ENCODE measurements at places on chromosomes 1 and 21.
A peak's percentile ranks its signal among the peaks of the same experiment; 100 is the strongest.

DNA sequence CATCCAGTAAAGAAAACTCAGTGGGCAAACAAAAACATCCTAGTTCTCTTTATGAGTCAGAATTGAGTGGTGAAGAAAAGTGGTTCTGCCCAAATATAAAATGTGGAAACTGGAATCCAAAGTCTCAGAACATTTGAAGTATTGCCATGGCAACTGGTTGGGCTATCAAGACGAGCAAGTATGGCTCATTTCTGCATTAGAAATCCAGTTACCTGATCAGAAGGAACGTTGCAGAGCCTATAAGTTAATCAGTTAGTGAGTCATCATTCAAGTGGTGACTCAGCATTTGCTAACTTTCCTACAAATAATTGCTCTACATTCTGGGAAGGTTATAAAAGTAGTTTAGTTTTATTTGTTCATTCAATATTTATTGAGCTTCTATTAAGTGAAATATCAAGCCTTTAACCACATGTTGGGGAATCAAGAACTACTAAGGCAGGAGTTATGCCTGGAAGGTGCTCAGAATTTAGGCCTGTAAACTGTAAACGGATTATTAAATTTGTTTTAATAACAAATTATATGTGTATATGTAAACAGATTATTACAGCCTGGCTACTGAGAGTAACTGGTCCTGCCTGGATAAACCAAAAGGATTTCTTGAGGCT, 104.3 kb downstream of the PAPPA2 start:
- no peak for DNase-seq

- no peak for DNase-seq
Measured at GRCh38 chr1:53172426-53173128, 24.0 kb upstream of the CPT2 start.

DNA sequence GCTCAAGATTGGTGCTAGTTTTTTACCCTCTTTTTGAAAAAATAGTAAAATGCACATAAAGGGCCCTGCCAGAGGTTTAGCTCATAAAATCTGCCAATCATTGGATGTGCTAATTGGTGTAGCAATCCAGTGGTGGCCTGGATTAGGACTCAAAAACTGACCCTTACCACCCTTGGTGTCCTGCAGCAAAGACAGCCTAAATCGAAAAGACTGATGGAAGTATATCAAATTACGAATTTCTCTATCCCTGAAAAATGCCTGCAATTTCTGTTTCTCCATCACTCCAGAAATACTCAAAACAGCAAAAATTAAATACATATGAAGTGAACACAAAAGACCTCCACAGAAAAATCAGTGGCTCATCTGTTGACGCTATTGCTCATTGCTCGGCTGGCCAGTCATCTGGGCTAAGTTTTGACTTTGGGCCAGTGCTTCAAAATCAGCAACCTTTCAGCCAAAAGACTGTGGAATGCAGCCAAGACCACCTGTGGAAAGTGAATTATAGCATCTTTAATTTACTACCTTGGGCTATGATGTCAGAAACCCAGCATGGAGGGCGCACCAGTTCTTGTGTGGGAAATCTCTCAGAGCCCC, 30.0 kb downstream of the WLS start:
- peak; percentile 17 for DNase-seq

DNA sequence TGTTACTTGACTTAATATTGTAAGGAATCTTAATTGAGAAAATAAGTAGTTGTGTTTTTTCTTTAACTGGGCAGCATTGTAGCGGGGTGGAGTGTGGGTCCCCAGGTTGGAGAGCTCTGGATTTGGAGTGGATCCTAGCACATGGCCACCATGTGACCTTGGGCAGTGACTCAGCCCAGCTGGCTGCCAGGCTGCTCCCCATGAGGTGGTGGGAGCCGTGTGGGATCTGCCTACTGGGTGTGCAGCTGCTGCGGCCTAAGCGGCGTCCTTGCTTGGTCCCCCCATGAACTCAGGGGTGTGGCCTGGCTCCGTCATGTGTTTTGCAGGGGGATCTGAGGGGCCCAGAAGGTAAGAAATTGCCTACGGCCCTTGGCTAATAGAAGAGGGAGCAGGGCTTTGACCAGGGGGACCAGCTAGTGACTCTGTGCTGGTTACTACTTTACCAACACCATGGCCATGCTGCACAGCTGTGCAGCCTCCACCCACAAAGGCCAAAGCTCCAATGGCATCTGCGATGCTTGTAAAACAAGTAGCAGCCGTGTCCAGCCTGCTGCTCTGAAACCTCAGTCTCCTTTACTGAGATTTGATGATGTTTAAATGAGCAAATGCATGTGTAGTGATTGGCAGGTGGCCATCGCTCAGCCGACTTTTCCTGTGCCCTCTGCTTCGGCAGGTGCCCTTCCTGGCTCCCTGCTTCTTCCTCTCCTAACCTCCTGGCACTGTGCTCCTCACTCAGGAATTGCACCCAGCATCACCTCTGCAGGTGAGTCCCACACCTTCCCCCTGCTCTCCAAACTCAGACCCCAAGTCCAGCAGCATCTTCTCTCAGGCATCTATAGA, 68.3 kb downstream of the ADARB1 start:
- DNase-seq: no peak

DNA sequence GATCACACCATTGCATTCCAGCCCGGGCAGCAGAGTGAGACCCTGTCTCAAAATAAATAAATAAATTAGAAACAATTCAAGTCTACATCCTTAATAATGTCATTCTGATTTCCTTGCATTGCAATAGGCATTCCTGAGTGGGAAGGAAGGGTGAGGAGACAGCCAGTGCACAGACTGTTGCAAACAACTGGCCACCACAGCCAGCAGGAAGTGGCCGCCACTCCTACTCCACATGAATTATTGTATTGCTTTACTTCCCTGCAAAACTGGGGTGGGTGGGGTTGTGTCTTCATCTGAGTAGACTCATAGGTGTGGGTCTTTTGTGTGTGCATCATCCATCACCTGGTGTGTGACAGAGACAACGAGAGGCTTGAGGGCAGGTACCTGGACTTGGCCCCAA, 60.1 kb downstream of the OPTC start:
- no peak for DNase-seq

DNA sequence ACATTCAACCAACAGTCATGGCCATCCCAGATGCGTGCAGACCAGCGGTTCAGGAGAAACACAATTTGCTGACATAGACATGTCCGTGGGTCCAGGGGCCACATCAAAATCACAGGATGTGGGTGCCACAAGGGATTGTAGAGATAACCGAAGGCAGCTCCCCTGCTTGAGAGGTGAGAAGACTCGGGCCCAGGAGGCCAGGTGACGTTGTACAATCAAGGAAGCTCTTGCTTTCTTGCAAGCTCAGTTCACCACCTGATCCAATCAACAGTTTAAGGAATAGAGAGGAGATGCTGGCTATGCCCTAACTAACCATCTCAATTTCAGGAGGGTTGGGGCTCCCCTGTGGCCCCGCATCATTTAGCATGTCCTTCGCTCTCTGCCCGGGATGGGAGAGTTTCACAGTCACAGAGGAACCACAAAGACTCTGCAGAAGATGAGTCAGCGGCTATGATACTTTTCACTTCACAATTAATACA, 19.5 kb downstream of the UBASH3A start:
- no peak for DNase-seq

DNA sequence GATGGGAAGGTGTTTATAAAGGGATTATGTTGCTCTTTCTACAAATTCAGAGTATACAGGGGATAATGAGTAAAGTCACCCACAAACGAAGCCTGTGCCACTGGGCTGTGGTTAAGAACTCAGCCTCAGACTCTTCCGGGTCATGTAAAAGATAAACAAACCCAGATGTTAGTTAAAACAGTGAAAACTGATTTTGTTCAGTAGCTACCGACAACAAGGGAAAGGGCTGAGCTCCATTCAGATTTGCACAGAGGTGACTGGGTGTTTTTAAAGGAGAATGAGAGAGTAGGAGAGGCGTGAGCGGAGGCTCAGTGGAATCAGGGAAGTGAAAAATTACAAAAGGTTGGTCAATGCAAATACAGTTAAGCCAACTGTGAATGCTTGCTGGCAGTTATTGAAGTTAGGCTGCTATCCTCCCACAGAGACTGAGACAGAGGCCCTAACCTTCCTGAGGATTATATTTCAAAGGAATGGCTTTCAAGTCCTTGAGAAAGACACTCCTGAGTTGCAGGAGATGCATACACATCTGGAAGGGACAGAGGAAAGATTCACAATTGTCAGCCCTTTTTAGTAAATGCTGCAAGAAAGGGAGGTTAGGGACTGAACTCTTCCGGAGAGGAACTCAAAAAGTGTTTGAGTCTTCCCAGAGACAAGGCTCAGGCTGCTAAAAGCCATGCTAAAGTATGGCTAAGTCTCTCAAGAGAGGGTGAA, 29.9 kb upstream of the SAMD13 start:
- DNase-seq: peak; percentile 47

DNA sequence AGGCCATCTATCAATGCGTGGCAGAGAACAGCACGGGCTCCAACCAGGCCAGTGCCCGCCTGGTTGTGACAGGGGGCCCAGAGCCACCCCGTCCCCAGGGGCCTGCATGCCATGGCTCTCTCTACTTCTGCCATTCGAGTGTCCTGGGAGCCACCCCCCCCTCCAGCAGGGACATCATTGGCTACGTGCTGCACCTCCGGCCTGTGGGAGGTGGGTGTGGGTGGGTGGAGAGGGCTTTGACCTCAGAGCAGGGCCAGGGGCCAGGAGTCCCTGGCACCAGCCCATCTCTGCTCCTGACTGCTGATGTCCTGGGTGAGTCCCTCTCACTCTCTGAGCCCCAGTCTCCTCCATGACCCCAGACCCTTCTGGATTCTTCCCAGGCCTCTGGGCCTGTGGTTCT, 25.3 kb downstream of the SLC27A3 start:
- DNase-seq: no peak

GRCh38 chr1:37940299-37940947, 6.4 kb downstream of the INPP5B start:
- no peak for DNase-seq

GRCh38 chr21:42748620-42749176, 95.3 kb downstream of the PDE9A start:
- DNase-seq: no peak

DNA sequence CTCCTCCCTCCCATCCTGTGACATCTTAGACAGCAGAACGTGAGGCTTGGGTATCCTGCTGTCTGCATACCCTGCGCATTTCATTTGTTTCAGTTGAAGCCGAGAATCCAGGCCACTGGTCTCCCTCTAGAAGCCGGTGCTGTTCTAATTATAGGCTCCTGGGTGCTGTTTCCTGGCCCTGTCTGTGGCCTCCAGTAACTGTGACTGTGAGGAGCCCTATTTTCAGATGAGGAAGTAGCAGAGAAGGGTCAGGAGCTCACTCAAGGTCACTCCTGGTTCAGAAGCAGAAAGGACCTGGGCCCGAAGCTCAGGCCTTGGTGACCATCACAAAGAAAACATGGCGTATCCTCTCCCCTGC, 24.0 kb downstream of the COQ8A start:
- DNase-seq: no peak

GRCh38 chr1:166489670-166490436, 323.1 kb upstream of the FAM78B start:
- DNase-seq: peak; percentile 4

- no peak for DNase-seq
Measured at GRCh38 chr1:35656863-35657232, 15.5 kb upstream of the PSMB2 start.

DNA sequence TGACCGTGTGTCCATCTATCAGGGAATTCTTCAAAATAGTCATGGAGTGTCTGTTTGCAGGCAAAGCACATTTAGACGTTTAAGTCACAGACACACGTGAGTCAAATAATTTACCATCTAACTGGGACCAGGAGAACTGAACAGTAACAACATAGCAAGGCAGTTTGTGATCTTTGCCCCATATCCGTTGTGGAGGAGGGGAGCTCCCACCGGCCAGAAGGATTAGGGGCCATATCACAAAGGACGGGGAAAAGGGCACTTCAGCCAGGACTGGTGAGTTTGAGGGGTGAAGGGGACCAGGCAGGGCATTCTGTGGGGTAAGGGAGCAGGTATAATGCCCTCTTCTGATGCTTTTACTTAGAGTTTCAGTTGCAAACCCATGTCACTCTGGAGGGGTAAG, 22.9 kb downstream of the ELAPOR1 start:
- no peak for DNase-seq

DNA sequence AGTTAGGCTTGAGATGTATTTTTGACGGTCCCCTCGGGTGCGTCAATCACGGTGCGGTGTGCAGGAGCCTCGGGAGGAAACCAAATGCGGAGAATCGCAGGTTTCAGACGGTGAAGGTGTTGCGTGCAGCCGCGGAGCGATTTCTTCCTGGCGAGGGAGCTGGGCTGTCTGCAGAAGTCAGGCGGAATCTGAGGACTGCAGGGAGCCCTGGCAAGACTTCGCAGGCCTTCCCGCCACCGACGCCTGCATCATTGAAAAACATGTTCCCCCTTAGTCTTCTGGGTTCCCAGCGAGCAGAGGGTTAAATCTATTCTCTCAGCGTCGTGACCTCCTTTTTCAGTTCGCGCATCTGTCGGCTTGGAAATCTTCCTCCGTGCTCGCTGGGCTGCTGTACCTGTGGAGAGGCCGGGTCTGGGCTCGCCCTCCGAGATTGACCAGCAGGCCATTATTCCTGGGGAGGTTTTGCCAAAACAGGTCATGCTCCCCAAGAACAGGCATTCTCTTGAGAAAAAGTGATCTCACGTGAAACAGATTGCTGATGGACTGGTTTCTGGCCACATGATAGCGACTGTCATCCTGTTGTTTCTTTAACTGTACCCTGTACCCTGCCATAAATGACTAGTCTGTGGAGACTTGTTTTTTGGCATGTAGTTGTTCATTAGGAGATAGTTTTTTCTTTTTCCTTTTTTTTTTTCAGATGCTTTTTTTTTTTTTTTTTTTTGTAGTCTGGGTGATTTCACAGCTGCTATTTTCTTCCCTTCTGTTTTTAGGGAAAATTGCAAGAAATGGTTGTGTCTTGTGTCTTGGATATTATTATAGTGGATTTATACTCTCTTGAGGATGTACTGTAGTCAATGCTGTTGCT, 894 bp downstream of the EPB41 start:
- DNase-seq: no peak

DNA sequence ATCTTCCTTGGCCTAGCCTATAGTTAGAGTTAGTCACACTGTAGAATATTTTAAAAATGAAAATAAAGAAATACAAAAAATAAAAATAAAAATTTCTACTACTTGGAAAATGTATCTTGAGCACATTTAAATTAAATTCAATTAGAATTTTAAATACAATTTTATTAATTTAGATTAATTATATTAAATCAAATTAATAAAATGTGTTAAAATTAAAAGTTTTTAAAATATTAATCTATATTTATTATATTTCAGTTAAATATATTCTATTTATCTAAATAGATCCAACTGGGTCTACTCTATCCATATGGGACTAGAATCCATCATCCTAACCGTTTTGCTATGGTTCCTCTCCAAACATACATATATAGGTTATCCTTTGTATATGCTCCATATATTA, 588.3 kb upstream of the TMPRSS15 start:
- DNase-seq: no peak

DNA sequence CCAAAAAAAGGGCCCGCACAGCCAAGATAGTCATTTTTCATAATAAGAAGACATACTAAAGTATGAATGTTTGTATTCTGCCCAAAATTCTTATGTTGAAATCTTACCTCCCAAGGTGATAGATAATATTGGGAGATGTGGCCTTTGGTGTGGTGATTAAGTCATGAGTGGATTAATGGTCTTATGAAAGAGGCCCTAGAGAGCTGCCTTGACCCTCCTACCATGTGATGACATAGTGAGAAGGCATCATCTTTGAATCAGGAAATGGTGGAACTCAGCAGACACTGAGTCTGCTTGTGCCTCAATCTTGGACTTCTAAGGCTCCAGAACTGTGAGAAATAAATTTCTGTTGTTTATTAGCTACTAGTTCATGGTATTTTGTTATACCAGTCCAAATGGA, 11.8 kb upstream of the RNPC3 start:
- DNase-seq: no peak

Measured in kidney glomerular epithelial cell (primary cell).